Colonic mucosa (tissue), 4 donors: ENCODE measurements at places on chromosomes 13 and 19. TPM values are rescaled to one million over a fixed set of nuclear protein-coding genes. Genes with fewer than 3 reads are reported as not detected.

- H3K36me3 ChIP-seq = no peaks in the 10 kb centered on the region
- no peak for DNase-seq
- H3K27ac ChIP-seq = peak within 1 kb of the TSS; percentile 96
- H3K27me3 ChIP-seq = no peaks in the 10 kb centered on the region
- H3K4me3 ChIP-seq = peak within 1 kb of the TSS; percentile 71
Measured at GRCh38 chr19:34676697-34677385, at the start of gene SCGB2B2. SCGB2B2 (minus strand) TSS chr19:34677159; CDS start chr19:34594563, 82,596 bp downstream.

DNA sequence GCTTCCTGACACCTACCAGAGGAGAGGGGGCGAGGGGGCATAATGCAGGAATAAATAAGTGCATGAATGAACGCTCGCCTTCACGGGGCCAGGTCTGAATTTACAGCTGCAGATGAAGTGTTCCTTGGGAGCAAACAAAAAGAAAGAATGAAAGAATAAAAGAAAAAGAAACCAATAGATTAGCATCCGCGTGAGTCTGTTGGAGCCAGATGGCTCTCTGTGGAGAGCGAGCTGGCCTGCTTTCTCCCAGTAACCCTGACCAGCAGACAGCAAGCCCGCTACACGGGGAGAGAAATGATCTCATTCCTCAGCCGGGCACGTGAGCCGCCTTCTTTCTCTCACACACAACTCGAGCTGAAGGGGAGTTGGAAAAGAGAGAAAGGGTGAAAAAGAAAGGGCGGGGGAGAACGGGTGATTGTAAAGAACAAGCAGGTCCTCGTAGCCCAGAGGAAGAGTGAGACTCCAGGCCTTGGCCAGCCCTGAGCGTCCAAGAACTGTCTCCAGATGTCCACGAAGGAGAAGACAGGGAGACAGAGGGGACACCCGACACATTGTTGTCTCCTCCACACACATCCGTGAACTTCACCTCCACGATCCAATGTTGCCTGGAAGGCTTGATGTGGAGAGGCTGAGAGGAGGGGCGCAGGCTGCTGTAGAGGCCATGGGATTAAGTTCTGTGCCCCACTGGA lies 81.4 kb downstream of the RNASEH2B start:
- no peak overlapping the region for H3K4me3 ChIP-seq
- H3K27me3 ChIP-seq = no peaks in the 10 kb centered on the region
- no peaks in the 10 kb centered on the region for H3K4me1 ChIP-seq
- no peak overlapping the region for H3K27ac ChIP-seq
- no peaks in the 10 kb centered on the region for H3K36me3 ChIP-seq
- no peak for DNase-seq

- no peak overlapping the region for H3K4me3 ChIP-seq
- H3K27me3 ChIP-seq = no peaks in the 10 kb centered on the region
- H3K27ac ChIP-seq = no peak overlapping the region
Measured at GRCh38 chr13:34038541-34039068, 220.7 kb downstream of the RFC3 start.

Gene TPT1
- total RNA-seq = 2,667 TPM

Gene GAS6
- 121 TPM for total RNA-seq
